ENCODE measurements at places on chromosomes 7 and 10.

DNA sequence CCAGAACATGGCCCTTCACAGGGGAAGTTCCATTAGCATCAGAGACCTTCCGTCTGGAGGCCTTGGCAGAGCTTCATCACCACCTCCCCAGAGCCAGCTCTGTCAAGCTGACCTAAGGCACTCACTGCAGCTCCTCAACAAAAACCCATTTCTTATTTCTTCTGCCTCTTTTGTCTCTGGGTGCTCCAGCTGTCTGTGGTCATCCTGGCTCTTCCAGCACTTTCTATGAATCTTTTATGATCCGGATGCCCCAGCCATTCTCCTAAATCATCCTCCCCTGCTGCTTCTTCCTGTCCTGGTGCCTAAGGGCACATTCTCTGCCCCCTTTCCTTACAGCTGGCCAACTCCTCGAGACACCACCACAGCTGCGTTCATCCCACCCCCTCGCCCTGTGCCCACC lies 171.7 kb upstream of the INSYN2A start:
- DNase-seq: no peak

- DNase-seq: no peak
These were observed 12.8 kb upstream of the CARD11 start for GRCh38 chr7:3056234-3057065.

DNA sequence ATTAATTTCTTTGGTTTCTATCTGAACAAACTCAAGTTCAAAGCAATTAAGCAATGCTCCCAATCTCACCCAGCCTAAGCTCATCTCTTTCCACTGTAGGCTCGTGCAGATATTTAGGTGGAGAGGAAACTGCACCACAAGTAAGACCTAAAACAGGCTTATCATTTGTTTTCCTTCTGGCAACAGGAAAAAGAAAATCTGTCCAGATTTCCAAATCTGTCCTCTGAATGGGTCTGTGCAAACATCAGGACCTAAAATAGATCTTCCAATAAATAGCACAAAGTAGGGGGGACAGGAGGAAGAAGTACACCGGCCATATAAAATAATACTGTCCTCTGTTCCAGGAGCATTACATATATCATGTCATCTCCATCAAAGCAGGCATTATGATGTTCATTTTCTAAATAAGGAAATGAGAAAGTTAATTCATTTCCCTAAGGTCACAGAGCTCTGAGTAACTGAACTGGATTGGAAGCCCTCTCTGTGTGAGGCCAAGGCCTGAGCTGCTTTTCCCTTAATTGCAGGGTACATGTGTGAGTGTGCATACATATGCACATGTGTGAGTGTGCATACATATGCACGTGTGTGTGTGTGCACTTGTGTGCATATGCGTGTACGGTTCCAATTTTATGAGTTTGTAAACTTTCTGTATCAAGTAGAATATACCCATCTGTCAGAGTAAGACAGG lies 92.8 kb upstream of the PARD3 start:
- DNase-seq: no peak

GRCh38 chr7:43430411-43430810 lies 152.5 kb upstream of the STK17A start:
- no peak for DNase-seq

DNA sequence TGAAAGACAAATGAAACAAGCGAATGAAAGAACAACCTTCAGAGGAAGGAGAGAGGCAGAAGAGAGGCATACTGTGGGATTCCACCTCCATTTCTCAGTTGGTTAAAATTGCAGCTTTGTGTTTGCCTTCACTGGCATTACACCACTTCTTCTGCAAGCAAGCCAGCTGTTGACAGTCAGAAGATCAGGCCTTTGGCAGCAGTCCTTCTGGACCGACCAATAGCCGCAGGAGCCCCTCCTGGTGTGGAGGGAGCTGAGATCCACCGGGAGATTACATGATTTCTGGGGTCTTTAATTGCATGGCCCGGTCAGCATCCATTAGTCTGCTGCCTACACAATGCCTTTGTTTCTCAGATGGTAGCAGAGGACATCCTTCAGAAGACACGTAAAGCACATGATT lies 206.7 kb downstream of the ADAM12 start:
- DNase-seq: no peak

DNA sequence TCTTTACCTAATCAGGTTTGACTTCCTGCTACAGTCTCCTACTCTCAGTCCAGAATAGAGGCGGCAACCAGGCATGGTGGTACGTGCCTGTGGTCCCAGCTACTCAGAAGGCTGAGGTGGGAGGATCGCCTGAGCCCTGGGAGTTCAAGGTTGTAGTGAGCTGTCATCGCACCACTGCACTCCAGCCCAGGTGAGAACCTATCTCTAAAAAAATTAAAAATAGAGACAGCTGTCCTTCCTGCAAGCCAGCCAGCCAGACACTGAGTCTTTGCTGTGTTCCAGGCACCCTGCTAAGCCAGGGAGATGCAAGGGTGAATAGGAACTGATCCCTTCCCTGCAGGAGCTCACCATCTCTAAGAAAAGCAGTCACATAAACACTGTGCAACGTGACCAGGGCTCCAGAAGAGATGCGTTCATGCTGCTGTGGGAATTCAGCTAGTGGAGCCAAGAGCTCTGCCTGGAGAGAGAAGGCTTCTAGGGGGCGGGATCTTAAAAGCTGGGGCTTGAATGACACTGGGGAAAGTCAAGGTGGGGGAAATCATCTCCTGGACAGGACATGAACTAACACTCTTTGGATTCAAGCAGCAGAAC lies 22.1 kb upstream of the SLIT1 start:
- no peak for DNase-seq

DNA sequence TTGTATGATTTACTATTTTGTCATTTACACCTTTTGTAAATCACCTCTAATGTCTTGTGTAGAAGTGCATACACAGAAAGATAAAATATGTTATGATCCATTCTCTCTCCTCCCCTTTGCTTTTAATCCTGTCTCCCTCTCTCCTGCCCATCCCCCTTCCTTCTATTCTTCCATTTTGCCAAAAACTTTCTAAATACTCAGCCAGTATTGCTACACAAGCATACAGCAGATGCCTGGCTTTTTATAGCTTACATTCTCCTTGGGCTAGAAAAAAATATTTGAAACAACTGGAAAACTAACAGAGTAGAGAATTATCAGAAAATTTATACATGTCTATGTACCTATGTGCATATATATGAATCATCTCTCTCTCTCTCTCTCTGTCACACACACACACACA lies 308.7 kb upstream of the BMPER start:
- DNase-seq: no peak

- no peak for DNase-seq
These were observed 1046.9 kb downstream of the TYW1 start for GRCh38 chr7:68043546-68043945.

GRCh38 chr10:105063796-105064195 lies 422.7 kb downstream of the SORCS3 start:
- DNase-seq: no peak

- no peak for DNase-seq
These were observed 1.3 kb downstream of the LSMEM1 start for GRCh38 chr7:112481833-112482670.
